Stimulated activated CD8-positive, alpha-beta memory T cell treated with anti-CD3 and anti-CD28 coated beads, Interleukin-2, amount 100 ng/mL, for 1 hour (primary cell): ENCODE measurements at places on chromosomes 5 and 9.

- DNase-seq, result no peak
Measured at GRCh38 chr9:134983506-134984371, 66.0 kb upstream of the FCN1 start.

- no peak for DNase-seq
Measured at GRCh38 chr5:64269164-64269563, 103.5 kb downstream of the RNF180 start.

- no peak for DNase-seq
Measured at GRCh38 chr9:72497447-72498046, 23.9 kb upstream of the TMC1 start.

DNA sequence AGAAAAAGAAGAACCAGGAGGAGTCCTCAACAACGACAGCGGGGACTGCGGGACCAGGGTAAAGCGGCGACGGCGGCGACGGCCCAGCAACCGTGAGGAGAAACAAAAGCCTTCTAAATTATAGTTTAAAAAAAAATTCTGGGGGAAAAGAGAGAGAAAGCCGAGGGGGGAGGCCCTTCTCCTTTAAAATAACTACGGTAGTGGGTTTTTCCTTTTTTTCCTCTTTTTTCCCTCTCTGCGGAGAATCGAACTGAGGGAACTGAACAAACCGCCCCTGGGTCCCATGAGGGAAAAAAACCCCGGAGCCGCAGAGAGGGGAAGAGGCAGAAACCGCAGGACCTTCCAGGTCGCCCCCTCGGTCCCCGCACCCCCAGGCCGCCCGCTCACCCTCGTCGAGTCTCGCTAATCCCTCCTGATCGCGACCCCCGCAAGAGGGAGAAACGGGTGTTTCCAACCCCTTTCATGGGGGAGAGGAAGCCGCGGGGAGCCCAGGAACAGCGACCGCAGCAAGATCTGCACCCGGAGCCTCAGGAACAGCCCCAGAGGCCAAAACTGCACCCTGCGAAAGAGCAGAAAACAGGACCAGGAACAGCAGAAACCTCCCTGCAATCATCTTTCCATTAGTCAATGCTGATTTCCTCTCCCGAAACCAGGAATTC is 453 bp downstream of the CPEB4 start:
- DNase-seq, result no peak

DNA sequence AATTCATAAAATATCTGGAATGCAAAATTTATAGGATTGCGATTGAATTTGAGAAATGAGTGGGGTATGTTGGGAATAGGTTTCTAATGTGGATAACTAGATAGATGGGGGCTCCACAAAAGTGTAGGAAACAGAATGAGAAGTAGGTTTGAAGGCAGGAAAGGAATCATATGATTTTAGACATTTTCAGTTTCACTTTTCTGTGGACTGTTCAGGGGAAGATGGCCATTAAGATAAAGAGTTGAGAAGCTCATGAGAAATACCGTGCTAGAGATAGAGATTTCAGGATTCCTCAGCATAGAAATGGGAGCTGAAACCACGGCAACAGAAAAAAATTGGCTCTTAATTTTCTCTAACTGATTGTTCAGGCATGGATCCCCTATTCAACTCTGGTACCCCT is 163.4 kb upstream of the CD180 start:
- DNase-seq, result no peak

DNA sequence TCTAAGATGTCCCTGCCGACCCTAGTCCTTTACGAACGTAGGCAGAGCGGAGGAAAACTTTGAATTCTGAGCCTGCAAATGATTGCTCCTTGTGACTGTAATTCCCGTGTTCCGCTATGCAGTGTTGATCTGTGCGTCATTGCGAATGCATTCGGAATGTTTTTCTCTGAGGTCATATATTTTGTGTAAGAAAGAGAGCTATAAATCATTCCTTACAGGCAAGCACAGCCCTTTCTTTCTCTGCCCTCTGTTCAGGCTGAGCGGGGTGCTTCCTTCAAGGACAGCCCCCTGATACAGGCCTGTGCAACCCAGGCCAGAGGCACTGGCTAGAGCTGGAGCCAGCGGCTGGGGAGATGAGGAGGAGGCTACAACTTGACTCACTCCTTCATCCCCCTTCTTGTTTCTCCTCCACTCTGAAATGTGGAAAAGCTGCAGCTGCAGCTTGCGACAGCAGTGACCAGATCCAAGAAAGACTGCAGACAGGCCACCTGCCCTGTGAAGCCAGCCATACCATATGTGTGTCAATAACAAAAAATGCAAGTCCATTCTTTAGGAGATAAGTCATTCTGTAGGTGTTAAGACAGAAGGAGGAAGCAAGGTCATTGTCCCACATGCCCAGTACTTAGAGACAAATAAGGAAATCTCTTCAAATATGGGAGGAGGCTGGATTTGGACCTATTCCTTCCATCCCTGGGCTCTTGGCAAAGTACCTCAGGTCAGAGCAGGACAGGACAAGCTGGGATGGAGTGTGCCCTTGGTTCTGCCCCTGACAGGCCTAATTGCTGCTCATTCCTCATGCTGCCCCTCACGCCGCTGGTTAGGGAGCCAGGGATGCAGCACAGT is 345.7 kb upstream of the WWC1 start:
- no peak for DNase-seq

GRCh38 chr9:128296340-128297220 is 20.5 kb downstream of the SWI5 start:
- no peak for DNase-seq

GRCh38 chr9:16417161-16417560 is 453.3 kb downstream of the BNC2 start:
- DNase-seq, result no peak

DNA sequence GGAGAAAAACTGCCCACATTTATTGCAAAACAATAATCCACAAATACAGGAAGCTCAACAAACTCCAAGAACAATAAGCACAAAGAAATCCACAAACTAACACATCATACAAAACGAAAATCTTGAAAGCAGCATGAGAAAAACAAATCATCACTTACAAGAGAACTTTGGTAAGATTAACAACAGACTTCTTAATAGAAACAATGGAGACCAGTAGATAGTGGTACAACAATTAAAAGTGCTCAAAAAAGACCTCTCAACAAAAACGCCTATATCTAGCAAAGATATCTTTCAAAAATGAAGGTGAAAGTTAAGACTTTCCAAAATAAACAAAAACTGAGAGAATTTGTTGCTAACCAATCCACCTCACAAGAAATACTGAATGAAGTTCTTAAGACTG is 38.4 kb downstream of the CDKL3 start:
- no peak for DNase-seq
